ENCODE measurements at places on chromosomes 5 and 9.

- no peak for DNase-seq
Measured at GRCh38 chr9:110276781-110277180, 20.5 kb upstream of the TXN start.

- no peak for DNase-seq
Measured at GRCh38 chr9:127693143-127693542, 13.6 kb upstream of the CFAP157 start.

DNA sequence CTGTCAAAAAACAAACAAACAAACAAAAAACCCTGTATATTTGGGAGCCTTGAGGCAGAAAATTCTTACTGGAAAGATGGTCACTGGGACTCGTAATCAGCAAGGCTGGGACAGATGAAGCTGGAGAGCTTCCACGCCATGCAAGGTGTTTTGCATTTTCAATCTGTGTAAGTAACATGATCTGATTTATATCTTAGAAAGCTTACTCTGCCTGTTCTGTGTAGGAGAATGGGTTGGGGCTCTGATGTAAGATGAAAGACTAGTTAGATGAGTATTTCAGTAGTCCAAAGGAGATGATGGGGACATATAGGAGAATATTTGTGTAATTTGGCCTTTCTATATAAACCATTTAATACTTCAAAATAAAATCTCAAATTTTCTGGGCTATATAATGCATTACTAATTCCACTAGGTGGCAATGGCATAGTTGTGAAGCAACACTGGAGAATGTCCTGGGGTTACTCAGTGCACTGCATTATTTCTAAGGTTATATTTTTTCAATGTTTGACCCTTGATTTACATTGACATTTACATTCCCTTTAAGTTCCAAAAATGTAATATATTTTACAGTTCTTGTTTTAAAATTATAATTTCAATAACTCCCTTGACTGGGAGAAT lies 21.9 kb upstream of the FSD1L start:
- no peak for DNase-seq

GRCh38 chr9:95623640-95624039 lies 106.9 kb upstream of the PTCH1 start:
- DNase-seq, result no peak

GRCh38 chr5:110086658-110087388 lies 397.1 kb downstream of the MAN2A1 start:
- peak; percentile 37 for DNase-seq

DNA sequence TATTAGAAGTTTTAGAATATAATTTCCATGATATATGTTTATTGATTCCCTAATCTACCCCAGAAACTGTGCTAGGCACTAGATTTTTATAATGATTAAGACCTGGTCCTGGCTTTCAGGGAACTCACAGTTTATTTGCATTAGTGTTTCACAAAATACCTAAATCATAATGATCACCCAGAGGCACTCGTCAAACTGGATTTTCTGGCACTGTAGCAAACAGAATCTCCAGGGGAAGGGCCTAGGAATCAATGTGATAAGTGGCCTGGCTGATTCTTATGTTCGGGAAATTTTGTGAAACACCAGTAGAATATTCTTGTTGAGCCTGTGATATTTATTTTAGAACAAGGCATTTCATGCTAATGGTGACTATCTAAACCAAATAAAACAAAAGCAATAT lies 37.4 kb upstream of the SRP19 start:
- DNase-seq, result no peak
